ENCODE measurements at places on chromosomes 5 and 9.

- DNase-seq, result no peak
Observed at GRCh38 chr5:157469073-157469472, 9.1 kb downstream of the NIPAL4 start.

GRCh38 chr9:35891646-35892045, 14.4 kb upstream of the HRCT1 start:
- no peak for DNase-seq

DNA sequence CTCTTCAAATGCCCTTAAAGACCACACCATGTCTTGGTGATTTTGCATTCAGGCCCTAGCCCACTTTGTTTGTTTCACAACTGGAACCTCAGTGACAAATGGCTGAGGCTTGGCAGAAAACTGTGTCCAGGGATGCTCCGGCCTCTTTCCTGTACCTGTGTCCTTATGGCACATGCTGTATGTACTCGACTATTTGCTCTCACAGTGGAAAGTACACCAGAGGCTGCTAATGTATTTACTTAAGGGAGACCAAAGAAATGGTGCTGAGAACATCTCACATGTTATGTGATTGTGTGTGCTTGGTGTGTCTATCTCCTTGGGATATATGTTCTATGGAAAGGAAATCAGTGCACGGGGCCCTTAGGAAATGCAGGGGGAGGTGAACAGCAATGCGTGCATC, 263.3 kb downstream of the GADD45G start:
- DNase-seq, result no peak

DNA sequence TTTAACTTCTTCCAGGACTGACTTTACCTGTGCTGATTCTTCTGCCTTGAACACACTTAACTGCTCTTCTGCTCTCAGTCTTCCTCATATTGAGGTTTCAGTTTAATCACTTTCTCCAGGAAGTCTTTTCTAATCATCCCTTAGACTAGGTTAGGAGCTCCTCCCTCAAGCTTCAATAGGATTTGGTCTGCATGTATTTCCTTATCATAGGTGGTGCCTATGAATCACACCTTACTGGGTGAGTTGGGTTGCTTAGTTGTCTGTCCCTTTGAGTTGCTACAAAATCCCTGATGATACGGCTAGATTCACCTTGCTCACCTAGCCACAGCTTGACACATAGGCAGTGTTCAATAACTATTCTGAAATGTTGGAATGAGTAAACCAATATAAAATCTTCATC, 164.4 kb downstream of the DNAH5 start:
- DNase-seq, result no peak

GRCh38 chr9:21294364-21294774, 10.7 kb downstream of the IFNA5 start:
- no peak for DNase-seq

- no peak for DNase-seq
Observed at GRCh38 chr5:43691893-43692292, 88.9 kb downstream of the NNT start.

DNA sequence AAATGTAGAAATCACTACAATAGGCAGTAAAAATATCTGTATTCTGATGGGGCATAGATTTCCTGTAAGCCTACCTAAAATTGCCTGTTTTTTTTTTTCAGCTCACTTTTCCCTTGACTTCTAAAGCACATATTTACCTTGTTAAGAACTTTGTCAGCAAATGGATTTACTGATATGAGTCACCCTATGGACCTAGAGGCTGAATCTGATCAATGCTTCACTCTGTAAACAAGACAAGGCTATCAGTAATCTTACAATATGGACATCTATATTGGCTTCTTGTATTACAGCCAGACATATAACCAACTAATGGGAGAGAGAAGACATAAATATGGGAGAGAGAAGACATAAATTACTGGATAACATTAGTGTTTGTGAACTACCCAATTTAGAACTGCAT, 792.7 kb upstream of the CHD1 start:
- DNase-seq, result no peak

GRCh38 chr5:17944046-17944445, 309.8 kb downstream of the TAF11L14 start:
- DNase-seq, result no peak

DNA sequence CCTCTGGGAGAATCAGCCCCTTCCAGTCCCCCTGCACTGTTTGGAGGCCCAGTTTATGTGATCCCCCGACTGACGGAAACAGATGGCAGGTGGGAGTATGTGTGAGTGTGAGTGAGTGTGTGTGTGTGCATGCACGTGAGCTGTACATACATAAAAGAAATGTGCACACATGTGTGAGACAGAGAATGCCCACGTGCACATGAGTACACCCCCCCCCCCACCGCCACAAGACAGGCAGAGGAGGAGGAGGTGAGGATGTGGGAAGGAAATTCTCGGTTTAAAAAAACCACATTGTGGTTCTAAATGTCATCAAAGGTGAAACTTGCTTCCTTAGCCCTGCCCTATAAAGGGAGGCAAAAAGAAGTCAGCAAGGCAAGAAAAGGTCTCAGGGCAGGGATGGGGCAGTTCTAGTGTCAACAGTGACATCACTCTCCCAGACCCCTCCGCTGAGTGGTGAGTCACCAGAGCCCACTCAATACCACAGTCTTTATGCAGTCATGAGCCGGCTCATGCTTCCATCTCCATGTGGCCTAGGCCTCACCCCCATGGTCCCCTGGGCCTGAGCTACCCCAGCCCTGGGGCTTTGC, 79.2 kb upstream of the HSPA9 start:
- DNase-seq, result no peak

DNA sequence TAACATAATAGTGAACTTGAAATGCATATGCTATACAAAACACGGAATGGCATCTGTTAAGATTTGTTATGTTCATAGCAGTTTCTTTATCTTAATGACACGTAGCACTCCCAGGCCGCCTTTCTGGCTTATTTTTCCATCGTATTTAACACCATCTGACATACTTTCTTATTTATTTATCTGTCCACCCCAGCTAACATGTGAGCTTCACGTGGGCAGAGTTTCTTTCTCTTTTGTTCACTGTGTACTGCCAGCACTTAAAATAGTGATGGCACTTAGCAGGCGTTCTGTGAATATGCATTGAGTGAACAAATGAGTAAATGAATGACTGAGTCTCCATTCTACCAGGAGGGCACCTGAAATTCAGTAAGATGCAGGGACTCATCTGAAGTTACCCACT, 29.4 kb upstream of the SYNPO start:
- DNase-seq, result no peak
